Stimulated activated CD4-positive, alpha-beta T cell treated with anti-CD3 and anti-CD28 coated beads, Interleukin-1b, Interleukin-23, amount 100 ng/mL, for 24 hours (primary cell): ENCODE measurements at places on chromosomes 12 and 14.

DNA sequence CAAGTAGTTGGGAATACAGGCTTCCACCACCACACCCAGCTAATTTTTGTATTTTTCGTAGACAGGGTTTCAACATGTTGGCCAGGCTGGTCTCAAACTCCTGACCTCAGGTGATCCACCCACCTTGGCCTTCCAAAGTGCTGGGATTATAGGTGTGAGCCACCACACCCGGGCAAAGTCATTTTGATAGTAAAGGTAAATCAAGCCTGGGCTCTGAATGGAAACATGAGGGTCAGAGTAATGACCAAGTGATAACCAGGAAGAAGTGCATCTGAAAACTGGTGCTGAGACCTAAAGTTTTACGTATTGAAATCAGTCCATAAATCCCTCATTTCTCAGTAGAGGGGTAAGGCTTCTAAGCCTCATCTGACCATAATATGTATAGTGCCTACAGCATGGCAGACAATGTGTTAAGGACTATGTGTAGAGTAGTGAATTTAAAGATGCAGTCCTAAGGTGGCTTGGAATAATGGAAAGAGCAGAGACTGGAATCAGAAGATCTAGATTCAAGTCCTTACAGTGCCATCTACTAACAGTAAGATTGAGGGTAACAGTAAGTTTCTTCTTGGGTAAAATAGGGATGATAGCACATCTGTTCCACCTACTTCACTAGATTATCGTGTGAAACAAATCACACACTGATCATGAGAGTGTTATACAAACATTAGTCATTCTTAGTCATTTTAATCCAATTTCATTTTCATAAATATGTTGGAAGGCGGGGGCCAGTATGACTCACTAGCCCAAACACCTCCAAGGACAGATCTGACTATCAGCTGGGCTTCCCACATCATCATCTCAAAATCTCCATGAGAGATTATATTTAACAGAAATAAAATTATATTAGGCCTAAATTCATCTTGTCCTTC, 11.2 kb downstream of the MAP4K5 start:
- peak; percentile 40 for DNase-seq

DNA sequence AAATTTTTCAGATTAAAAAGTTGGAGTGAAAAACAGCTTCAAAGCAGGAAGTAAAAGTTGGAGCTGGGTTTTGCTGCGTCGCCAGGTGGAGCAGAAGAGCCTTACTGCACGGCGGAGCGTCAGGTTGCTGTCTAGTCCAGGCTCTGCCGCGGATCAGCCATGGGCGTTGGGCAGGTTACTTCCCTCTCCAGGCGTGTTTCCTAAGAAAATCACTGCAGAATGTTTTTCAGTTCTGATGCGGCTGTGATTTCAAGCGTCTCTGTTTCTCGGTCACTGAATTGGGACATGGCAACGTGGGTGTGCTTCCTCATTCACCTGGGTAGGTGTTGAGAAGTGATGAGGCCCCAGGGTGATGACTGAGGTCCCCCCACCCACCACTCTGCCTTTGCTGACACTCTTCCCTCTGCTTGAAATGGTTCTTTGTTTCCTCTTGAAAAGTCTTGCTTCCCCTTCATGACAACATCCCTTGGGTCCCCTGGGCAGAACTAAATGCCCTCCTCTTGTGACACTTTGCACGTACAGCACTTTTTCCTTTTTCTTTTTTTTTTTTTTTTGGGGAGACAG, 7.6 kb downstream of the EVL start:
- no peak for DNase-seq

- DNase-seq, result no peak
These were observed 13.4 kb downstream of the GALNT9 start for GRCh38 chr12:132315951-132316350.

DNA sequence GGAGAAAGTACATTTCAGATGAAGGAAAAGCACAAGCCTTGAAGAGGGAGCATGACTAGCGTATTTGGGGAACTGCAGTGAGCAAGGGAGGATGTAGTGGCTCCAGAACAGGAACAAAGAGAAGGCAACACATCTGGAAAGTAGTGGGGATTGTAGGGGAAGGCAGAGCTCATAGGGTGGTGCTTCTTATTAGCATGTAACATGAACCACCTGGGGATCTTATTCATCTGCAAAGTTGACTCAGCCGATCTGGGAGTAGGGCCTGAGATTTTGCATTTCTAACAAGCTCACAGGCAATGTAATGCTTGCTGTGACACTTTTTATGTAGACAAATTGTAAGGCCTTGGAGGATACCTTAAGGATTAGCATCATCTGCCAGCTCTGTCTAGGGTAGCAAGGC, 447.3 kb downstream of the NELL2 start:
- no peak for DNase-seq

GRCh38 chr12:51067229-51067628, 16.2 kb downstream of the CSRNP2 start:
- DNase-seq, result no peak

- DNase-seq, result no peak
These were observed 155.6 kb upstream of the TMCC3 start for GRCh38 chr12:94805749-94806529.

DNA sequence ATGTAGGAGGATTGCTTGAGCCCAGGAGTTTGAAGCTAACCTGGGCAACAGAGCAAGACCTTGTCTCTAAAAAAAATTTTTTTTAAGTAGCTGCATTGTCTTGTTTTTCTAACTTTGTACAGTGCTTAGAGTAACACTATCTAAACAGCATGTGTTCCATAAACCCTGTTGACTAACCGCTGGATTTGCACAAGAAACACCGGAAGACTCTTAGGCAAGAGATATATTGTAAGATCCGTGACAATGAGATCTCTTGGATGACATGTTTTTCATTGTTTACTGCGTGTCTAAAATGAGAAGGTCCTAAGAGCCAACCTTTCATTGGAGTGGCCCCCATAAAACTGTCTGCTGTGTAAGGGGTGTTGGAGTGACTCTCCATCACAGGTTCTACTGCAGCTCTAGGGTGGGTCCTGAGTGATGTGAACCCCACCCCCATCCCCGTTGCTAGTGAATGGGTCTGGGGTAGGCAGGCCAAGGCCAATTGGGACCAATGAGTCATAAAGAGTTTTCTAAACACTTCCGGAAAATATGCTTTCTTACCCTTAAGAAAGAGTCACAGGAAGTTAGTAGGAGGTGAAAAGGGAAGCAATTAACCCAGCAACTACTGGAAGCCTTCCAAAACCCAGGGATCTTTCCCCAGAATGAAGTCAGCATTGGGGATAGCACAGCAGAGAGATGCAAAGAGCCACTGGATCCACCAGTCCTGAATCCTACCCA, 24.3 kb upstream of the PCNX1 start:
- no peak for DNase-seq

DNA sequence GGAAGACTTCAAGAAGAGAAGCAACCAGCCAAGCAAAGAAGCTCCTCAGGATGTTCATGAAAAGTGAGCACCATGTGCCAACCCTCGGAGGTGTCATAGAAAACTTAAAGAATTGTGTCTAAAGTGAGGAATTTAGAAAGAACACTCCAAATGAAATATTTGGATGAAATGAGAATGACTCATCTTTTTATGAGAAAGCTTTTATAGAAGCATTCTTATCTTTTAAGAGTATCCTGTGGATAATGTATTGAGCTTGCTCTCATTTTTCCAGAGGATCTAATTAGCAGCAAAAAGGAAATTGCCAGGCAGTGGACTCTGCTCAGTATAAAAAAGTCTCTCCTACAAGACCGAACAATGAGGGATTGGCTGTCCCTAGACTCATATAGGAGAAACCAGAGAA, 454.9 kb downstream of the LRIG3 start:
- DNase-seq, result no peak

GRCh38 chr12:100574187-100575074, 947 bp downstream of the GAS2L3 start:
- no peak for DNase-seq

DNA sequence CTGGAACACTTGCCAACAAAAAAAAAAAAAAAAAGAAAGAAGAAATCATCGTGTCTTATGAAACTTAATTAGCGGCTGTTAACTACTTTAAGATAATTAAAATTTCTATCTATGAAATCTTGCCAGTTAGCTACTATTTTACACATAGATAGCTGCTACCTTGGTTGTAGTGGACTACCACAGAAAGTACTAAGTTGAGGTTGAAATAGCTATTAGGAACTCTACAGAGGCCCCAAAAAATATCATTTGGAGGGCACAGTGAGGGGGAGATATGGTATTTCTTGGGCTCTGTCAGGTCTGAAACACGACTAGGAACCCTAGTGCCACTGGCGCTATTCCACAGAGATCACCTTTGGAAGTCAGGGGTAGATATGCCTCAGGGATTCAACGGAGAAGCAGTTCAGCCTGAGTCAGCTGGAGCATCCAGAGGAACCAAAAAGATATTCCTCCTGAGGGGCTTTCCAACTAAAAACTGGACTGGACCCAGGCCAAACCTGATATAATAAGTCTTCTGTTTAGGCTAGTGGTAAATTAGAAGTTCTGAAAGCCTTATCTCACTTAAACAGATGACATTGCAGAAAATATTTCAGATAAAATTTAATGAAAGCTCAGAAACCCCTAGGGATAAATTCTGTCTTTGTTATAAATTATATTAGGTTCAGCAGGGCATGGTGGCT, 126.1 kb downstream of the EPS8 start:
- no peak for DNase-seq

GRCh38 chr14:92953526-92953925, 30.6 kb downstream of the CHGA start:
- DNase-seq, result no peak
